AG09309 (cell line): ENCODE measurements at places on chromosomes 5 and 9.

- peak; percentile 35 for DNase-seq
Observed at GRCh38 chr5:72363166-72363802, 43.1 kb downstream of the PTCD2 start.

GRCh38 chr5:20470997-20471396, 483.0 kb upstream of the CDH18 start:
- no peak for DNase-seq

DNA sequence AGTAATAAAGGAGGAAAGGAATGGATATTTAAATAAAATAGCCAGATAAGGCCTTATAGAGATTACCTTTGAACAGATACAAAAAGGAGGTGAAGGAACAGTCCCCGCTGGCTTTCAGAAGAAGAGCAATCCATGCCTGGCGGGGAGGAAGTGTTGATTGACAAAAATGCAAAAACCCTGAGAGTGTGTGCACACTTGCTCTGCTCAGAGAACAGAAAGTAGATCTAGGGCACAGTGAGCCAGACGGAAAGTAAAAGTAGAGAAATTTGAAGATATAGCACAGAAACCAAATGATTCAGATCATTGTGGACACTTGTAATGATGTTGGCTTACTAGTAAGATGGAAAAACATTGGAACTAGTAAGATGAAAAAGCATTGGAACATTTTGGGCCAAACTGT, 720.6 kb downstream of the PTPRD start:
- no peak for DNase-seq

DNA sequence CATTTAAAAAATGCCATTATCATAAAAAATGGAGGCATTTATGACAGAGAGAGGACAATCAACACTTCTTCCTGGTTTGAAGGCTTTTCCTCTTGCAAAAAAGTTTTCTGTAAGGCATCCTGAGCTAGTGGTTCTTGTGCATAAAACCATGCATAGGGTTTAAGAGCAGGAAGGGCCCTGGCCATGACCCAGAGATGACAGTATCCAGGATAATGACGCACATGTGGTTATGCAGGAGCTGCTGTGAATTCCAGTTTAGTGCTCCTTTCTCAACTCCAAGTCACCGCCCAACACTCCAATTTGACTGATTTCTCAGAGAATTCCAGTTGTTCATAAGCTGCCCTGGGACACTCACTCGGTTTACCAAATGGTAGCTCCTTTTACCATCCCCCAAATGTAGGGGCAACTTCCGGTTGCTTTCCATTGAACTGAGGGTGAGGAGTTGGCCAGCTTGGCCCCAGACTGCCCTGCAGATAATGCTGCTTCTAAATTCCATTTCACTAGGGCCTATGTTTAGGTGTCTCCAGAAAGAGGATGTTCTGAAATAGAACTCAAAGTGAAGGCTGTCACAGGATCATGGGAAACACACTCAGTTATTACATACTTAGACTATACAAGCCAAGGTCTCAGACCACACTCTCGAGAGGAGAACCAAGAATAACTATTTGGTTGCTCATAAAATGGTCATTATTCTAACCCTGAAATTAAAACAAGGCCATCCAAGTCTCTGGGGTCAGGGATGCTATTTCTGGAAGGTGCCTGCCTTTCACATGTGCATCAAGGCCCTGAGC, 179.1 kb downstream of the SLIT3 start:
- peak; percentile 56 for DNase-seq

DNA sequence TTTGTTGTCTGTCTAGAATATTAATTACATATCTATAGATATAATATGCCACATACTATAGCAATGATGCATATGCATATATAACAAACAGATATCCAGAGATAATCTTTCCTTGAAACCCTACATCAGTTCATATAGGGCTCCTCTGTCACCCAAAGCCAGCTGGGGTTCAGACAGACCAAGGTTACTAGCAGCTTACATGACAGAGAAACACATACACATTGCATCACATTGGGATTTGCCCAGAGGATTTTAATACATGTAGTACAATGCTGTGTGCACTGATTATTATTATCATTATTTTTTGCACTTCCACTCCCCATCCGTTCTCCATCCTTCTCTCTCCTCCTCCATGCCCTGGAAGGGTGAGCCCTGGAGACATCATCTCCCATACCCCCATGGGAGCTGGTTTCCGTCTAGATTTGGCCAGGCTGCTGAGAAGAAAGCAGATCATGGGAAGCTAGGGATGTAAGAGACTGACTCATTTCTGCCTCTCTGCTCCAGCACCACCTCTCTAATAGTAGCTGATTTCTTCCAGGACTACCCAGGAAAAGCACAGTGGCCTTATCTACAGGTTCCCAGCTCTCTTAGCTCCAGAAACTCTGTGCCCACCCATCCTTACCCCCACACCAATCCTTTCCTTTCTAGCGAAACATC, 23.3 kb downstream of the FST start:
- DNase-seq, result no peak

GRCh38 chr9:13879011-13879410, 434.9 kb downstream of the NFIB start:
- DNase-seq, result no peak

DNA sequence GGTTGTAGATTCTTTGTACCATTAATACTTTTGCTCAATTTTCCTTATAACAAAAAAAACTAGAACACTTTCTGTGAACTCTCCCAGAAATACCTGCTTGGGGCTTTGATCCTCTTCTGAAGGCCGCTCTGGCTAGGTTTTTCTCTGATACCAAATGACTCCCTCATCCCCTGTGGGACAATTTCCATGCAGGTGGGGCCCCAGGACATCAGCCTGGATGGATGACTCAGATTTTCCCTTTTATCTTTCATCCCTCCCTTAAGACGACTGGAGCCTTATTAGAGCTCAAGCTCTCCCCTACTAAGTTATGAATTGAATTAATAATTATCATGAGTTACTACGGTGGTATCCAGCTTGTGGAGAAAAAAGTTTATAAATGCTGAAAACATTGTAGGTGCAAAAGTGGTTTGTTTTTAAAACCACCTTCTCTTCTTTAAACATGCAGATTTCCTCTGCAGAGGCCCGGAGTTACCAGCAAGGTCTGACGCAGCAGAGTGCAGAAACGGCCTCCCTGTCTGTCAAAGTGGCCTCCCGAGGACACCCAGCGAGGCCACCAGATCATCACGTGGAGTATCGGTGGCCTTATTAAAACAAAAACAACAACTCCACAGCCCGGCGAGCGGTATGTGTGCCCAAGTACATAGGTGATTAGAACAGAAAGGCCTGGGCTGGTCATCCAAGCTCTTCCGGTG, 50.8 kb upstream of the IRX4 start:
- DNase-seq, result no peak

DNA sequence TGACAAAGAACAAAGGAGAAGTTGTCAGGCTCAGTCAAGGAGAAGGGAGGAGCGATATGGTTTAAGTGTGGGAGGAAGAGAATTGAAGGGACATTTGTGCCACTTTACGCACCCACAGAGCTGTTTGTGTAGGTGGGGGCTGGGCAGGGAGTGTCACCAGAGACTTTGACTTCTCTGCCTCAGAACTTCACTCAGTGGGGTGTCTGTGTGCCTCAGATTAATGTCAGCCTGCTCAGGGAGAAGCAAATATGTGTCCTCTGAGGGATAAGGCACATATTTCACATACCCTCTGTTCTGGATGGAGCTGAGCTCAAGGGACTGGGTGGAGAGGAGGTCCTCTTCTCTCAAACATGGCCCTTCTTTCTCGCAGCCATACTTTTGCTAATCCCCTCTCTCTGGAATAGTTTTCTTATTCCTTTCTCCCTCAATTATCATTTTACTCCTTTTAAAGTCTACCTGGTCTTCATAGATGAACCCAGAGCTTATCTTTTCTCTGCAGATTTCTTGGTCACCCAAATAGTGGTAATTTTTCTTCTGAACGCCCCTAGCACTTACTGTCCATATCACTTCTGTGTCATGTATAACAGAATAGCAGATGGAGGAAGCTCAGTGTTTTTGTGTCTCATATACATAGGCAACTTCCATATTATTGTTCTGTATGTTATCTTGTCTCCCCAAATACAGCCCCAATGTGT, 77.0 kb downstream of the IQGAP2 start:
- DNase-seq, result no peak

- DNase-seq, result no peak
Observed at GRCh38 chr9:21357479-21358460, 7.1 kb upstream of the IFNA6 start.

DNA sequence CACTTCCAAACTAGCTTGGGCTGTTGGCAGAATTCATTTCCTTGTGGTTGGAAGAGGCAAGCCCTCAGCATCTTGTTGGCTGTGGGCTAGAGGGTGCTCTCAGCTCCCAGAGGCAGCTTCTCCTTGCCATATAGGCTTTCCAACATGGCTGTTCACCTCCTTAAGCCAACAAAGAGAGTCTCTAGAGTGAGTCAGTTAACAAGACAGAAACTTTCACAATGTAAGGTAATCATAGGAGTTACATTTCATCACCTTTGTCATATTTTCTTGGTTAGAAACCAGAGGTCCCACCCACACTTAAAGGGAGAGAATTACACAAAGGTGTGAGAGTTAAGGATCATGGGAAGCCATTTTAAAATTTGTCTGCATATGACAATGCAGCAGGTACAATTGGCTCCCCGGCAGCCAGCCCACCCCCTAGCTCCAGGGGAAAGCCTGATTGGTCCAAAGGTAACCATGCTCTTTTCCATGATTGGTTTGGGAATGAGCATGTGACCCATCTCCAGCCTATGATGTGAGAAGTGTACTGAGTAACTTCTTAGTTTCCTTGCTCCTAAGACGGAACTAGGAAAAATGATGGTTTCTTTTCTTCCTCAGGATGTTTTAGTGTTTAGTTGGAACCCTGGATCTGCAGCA, 109.8 kb upstream of the MSX2 start:
- DNase-seq, result no peak

DNA sequence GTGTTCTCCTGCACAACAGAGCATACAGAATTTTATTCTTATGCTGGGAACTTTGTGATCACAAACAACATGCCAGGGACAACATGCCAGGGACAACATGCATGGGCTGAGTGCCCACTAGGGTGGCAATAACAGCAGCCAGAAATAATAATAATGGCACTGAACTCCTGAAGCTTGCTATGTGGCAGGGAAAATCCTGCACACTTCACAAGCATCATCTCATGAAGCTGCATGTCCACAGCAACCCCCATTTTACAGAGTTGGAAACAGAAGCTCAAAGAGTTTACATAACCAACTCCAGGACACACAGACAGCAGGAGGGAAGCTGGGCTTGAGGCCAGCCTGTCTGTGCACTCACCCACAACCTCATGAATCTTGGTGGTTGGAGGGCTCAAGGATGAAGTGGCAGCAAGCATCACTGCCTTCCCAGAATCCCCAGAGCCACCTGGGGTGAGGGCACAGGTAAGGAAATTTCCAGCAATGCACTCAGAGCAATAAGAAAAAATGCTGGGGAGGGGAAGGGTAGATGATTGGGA, 111.4 kb downstream of the GABBR2 start:
- no peak for DNase-seq

GRCh38 chr9:134622896-134623257, 18.7 kb upstream of the COL5A1 start:
- no peak for DNase-seq

DNA sequence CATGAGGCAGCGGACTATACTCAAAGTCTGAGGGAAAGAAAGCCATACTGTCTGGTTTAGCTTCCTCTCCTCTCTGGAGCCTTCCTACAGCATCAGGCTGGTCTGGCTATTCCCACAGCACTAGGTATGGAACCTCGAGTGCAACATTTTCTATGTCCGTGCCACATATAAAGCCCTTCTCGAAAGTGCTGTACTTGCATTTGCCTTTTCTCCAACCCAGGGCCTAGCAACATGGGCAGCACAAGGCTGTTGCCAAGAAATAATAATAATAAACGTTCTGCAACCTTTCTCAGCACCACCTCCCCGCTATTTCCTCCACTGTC, 804 bp downstream of the MED10 start:
- DNase-seq, result no peak

- DNase-seq, result no peak
Observed at GRCh38 chr9:119458068-119458467, 88.8 kb upstream of the BRINP1 start.

DNA sequence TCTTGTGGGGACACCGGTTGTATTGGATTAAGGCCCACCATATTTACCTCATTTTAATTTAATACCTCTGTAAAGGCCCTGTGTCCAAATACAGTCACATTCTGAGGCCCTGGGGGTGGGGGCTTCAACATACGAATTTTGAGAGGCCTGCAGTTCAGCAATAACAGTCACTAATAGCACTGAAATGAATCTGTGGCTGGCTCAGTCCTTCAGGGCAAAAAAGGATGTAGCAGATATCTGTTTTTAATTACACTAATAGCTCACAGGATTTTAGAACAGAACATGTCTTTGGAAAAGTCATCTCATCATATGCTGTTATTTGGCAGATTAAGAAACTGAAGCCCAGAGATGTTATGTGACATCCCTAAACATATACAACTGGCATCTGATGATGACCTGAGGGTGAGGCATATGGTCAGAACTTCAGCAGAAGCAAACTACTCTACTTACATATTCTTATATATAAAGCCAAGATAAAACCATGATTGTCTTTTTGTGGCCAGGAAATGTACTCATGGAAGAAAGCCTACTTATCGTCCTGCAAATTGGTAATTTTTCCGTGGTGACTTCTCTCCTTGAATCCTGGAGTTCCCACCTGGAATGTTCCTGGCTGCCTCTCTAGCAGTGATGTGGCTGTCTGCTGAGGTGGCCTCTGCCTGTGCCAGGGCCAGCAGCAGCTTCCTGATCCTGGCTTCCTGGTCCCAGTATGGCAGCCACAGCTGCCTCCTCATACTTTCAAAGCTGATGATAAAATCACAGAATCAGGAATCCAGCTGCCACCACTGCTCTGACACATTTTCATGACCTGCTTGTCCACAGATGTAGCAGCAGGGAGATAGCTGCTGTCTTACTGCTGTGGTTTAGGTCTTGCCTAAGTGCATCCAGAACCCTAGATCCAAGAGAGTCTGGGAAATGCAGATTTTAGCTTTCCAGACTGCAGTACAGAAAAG, 72.1 kb upstream of the ANKRD55 start:
- no peak for DNase-seq
